ENCODE measurements at places on chromosomes 7 and 10.
A peak's percentile ranks its signal among the peaks of the same experiment; 100 is the strongest.

DNA sequence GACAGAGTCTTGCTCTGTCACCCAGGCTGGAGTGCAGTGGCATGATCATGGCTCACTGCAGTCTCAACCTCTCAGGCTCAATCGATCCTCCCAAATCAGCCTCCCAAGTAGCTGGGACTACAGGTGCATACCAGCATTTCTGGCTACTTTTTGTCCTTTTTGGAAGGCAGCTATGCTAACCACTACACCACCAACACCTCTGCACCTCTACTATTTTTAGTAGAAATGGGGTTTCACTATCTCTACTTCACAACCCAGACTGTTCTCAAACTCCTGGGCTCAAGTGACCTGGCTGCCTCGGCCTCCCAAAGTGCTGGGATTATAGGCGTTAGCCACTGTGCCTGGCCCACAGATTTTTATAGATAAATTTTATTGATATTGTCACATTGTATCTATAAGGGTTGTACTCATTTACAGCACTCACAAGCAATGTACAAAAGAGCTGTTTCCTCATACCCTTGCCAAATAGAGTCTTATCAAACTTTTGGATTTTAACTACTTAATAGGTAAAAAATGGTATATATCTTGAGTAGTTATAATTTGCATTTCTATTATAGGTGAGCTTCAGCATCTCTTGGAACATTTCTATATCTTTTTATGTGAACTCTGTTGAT lies 23.7 kb downstream of the PRR15 start:
- no peak for DNase-seq

DNA sequence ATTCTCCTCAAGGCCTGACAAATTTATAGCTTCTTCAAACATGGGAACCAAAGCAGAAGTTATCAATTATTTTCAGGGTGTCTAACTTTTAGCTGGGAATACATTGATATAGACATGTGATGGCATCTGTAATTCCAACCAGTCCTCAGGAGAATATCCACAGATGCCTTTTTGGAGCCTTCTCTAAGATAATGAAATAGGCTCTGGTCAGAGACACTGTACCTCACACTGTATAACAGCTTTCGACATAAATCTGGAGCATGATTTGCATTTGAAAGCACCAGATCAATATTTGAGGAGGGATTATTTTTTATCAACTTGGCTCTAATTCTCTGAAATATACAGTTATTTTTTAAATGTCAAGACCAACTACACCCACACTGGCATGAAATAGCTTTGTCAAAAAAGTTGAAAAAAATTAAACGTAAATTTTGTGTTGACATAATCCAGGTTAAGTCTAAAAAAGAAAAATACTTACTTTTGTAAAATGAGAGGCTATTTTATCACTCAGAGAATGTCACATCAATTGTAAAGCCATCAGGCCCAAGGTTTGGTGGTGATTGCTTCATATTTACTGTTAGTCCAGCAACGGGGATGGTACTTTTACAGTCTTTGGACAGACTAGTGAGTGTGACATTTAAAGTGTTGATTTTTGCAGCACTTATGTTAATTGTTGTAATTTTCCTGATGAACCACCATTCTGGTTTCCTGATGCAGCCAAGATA lies 177.0 kb upstream of the SP8 start:
- no peak for DNase-seq

DNA sequence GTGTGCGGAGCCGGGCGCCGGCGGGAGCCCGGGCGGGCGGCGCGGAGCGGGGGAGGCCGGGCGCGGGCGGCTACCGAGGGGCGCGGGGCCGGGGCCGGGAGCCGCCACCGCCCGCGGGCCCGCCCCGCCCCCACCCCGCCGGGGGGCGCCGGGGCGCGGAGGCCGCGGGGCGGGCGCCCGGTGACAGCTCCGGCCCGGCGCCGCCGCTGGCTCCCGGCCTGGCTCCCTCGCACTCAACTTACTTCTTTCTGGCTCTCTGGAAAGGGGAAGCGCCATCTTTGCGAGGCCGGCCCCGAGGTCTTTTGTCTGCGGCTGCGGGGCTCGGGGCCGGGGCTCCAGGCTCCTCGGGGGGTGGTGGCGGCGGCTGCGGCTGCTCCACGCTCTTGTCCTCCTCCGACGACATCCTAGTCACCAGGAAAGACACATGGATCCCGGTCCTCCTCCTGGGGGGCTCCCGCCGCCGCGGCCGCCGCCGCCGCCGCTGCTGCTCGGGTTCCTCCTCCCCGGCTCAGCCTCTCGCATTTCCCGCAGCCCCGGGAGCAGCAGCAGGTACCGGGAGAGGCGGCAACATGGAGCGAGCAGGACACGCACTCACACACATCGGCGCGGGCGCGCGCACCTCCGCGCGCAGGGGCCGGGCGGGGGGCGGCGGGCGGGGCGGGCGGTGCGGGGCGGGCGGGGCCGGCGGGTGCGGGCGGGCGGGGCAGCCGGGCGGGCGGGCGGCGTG lies at the start of gene KMT2C:
Gene KMT2C (minus strand): TSS at position 620 of the 727 bp plus-strand sequence. CDS start 217 bp downstream, at position 403.
- DNase-seq: no peak

DNA sequence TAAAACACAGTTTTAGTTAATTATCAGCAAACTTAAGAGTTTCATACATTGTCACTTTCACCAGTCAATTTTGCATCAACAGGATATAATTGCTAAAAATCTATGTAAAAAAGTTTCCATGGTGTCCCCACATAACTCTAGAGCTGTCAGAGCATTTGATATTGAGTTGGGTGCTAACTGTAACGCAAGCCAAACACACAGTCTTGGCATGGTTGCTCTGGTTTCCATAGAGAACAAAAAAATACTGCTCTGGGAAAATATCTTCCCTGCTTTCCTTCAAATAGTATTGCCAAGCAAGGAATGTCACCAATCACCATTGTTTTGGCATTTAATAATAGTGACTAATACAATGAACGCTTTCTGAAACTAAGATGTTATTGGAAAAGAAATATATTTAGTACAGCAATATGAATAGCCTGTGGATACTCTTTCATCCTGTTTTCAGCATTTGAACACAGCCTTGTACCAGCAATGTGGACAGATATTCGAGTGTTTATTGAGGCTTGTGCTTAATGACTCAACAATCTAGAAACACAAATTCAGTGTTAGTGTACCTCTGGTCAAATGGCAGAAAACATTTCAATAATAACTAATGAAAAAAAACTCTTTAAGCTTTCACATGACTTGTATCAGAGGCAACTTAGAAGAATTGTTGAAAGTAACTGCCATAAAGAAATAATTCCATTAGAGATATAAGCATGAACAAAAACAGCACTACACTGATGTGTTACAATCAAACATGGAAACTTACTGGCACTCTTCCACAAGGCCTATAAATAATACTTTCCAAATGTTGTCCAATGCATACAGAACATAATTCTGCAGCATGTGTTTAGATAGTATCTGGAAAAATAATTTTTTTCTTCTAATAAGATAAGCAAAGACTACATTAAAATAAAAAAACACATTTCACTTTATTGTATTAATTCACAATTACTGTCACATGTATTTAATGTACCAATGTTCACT lies 1469.5 kb upstream of the CELF2 start:
- DNase-seq: no peak

DNA sequence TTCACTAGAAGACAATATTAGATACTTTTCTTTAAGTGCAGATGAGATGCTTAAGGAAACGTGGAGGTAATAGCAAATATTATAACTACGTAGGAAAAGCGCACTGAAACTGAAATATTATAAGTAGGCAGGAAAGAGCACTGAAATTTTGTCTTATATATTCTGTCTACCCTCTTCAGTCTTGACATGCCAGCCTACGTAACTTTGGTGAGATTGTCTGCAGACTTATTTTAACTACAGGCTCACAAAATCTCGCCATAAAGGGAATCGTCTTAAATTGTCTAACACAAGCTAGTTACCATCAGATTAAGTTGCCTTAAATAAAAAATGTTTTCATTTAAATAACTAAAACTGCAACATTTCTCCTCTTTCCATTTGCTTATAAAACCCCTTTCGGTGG lies 280.1 kb upstream of the PTER start:
- no peak for DNase-seq

DNA sequence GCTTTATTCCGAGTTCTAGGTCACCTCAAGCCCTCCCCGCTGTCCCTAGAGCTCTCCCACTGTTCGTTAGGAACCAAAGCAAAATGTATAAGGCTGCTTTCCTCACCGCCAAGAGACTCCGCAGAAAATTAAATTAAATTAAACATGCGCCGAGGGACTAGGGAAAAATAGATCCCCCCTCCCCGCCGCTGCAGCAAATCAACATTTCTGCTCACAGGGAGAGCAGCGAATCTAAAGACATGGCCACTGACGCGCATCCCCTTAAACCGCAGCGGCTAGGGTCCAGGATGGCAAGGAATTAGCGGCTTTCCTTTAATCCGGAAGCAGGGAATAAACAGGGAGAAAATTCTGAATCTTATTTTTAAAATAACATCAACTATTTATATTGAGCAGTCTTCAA lies 7.6 kb downstream of the SP8 start:
- peak; percentile 79 for DNase-seq

GRCh38 chr10:123379156-123379555 lies 225.0 kb downstream of the BUB3 start:
- DNase-seq: no peak

- peak; percentile 69 for DNase-seq
Observed at GRCh38 chr7:129367700-129368388, 66.4 kb upstream of the STRIP2 start.

DNA sequence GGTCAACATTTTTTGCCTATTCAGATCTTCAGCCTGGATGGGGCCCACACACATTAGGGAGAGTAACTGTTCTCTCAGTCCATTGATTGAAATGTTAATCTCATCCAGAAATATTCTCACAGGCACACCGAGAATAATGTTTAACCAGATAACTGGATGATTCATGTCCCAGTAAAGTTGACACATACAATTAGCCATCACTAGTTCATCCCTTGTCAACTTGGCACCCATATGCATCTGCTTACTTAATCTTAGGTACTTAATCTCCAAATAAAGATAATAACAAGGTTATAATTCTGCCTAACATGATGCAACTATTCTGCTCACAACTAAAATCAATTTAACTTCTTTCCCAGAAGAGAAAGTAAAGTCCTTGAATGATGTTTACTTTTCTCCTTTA lies 502.6 kb downstream of the ADRA2A start:
- DNase-seq: no peak

DNA sequence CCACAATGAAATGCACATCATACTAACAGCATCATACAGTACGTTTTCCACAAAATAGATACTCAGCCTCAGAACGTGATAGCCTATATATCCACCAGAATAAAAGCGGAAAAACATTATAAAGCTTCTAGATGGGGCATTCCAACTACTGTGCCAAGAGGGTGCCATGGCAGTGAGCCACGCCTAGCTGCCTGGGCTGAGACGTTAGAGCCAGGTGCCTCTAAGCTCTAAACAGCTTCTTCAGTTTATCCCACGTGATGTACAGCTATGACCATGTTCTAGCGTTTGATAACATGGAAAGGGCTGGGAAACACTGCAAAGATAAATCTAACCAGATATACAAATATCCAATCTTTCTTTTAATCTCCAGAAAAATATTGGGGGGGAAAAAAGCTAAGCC lies 17.8 kb downstream of the USP6NL start:
- DNase-seq: no peak

DNA sequence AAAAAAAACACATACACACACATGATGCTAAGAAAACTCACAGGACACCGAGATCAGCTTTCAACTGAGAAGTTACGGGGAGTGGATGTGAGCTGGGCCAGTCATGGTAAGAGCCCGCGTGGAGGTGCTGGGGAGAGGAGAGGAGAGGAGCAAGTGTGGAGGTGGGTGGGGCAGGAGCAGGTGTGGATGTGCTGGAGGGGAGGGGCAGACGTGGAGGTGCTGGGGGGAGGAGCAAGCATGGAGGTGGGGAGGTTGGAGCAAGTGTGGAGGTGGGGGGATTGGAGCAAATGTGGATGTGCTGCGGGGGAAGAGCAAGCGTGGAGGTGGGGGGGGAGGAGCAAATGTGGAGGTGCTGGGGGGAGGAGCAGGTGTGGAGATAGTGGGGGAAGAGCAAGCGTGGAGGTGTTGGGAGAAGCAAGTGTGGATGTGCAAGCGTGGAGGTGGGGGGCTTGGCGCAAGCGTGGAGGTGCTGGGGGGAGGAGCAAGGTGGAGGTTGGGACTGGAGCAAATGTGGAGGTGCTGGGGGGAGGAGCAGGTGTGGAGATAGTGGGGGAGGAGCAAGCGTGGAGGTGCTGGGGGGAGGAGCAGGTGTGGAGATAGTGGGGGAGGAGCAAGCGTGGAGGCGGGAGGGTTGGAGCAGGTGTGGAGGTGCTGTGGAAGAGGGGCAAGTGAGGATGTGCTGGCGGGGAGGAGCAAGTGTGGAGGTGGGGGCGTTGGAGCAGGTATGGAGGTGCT lies 24.5 kb upstream of the NCAPG2 start:
- DNase-seq: no peak

GRCh38 chr10:60041489-60042133 lies 135.3 kb upstream of the CCDC6 start:
- no peak for DNase-seq

DNA sequence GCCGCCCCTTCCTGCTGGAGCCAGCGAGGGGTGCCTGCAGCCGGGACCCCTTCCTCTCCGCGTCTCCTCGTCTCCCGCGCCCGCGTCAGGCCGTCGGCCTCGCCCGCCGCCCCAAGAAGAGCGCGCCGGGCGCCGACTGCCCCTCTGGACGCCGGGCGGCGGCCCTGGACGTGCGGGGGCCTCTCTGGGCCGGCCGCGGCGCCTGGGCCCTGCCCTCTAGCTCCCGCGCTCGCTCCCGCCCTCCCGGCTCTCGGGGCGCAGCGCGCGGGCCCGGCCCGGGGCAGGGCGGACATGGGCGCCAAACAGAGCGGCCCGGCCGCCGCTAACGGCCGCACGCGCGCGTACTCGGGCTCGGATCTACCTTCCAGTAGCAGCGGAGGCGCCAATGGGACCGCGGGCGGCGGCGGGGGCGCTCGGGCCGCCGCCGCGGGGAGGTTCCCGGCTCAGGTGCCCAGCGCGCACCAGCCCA lies 704 bp downstream of the ZNRF2 start:
- no peak for DNase-seq

DNA sequence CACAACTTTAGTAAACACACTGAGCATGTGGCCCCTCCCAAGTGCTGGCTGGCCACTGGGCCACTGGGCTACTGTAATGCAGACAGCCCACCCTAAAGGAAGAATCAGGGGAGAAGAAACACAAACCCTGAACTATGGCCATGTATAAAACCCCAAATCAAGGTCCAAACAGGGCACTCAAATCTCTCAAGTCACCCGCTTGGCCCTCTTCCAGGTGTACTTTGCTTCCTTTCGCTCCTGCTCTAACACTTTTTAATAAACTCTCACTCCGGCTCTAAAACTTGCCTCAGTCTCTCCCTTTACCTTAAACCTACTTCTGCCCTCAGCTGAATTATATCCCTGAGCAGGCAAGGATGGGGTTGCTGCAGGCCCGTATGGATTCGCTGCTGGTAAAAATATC lies 72.6 kb downstream of the TPK1 start:
- no peak for DNase-seq
